ENCODE measurements at places on chromosomes 2 and 18. TPM values are rescaled to one million over a fixed set of nuclear protein-coding genes. Genes with fewer than 3 reads are reported as not detected.
A peak's percentile ranks its signal among the peaks of the same experiment; 100 is the strongest.

Gene PSMD14
- 28.8 TPM for total RNA-seq

Gene KIDINS220
- total RNA-seq, result 50.2 TPM

Gene CD28
- 3.0 TPM for total RNA-seq

Gene RAX
- total RNA-seq, result not detected

- H3K4me1 ChIP-seq, result peaks cover 16% of the 10 kb centered on the region
- H3K27ac ChIP-seq, result peak overlapping the region; percentile 52
- H3K4me3 ChIP-seq, result no peak overlapping the region
- DNase-seq, result no peak
Observed at GRCh38 chr2:150472511-150472899, 15.0 kb downstream of the RND3 start.

DNA sequence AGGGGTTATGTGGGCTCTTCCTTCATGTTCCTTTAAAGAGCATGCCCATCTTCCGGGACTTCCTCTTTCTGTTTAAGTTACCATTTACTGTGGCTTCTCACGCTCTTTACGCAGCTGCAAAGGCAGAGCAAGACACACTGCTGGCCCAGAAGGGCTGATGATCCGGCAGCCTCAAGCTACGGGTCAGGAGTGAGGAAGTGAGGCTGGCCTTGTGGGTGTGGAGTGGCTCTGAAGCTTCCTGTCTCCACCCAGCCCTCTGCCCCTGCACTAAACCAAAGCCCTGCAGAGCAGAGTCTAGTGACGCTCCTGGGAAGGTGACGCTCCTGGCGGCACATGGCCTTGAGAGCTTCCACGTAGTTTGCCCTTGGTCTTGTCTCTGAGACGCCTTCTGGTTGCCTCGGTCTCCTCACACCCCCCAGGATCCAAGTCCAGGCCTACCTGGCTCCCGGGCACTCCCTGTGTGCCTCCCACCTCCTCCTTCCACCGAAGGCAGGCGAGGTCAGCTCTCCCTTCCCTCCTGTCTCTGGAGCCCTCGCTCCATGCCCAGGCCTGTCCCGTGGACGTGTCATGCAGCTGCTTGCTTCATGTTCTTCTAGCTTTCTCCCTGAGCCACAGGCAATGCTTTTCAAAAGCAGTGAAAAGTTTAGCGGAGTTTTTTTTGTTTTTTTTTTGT lies 50.3 kb downstream of the ARL4C start:
- no peaks in the 10 kb centered on the region for H3K4me1 ChIP-seq
- H3K27me3 ChIP-seq, result no peaks in the 10 kb centered on the region
- H3K27ac ChIP-seq, result no peak overlapping the region
- no peaks in the 10 kb centered on the region for H3K36me3 ChIP-seq
- DNase-seq, result no peak
- no peak overlapping the region for H3K4me3 ChIP-seq

DNA sequence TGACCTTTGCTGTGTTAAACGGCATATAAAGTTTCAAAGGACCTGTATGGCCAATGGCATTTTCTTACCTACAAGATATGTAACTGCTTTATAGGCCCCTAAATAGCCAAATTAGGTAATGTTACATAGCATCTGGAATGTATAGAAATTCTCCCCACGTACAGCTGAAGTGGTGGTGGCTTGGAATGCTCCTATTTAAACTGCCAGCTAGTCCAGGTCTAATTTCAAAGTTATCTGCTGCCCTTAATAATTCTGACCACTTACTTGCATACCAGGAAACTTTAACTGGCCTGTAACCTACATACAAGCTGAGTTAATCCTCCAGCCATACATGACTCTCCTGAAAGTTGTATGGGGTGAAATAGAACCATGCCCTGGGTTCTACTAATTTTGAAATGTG lies 1.3 kb downstream of the KIAA2012 start:
- no peak for DNase-seq
- no peak overlapping the region for H3K27ac ChIP-seq
- no peaks in the 10 kb centered on the region for H3K27me3 ChIP-seq
- H3K36me3 ChIP-seq, result no peaks in the 10 kb centered on the region

GRCh38 chr18:24031916-24032315 lies 17.4 kb downstream of the TTC39C start:
- no peak for DNase-seq
- H3K4me3 ChIP-seq, result no peak overlapping the region
- H3K27ac ChIP-seq, result no peak overlapping the region
